ENCODE measurements at places on chromosomes 2 and 18.

DNA sequence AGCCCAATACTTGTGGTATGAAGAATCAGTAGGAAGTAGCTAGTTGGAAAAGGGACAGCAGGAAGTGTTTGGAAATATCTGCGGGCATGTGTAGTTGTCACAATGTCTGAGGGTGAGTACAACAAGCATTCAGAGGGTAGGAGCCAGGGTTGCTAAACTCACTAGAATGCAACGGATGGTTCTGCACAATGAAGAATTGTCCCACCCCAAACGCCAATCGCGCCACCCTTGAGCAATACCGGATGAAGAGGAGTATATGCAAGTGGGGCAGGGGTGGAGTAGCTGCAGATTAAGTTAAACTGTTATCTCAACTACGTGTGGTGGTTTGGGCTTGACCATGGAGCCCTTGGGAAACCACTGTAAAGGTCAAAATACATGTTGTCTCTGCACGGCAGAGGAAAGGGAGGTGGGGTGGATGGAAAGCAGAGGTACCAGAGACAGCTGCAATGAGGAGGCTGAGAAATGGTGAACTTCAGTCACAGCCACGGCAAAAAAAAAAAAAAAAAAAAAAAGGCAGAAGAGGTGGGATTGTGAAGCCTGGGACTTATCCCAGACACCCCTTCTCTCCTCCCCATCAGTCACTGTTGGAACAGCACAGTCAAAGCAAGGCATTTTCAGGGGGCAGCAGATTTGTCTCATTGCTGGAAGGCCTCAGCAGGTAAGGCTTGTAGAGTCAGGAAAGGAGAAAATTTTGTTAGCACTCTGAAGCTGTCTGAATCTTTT, 5.2 kb downstream of the CCL20 start:
- no peak for DNase-seq

GRCh38 chr2:230472621-230473018, 56.6 kb downstream of the SP100 start:
- DNase-seq, result no peak

- DNase-seq, result no peak
Observed at GRCh38 chr2:212032032-212032431, 506.6 kb downstream of the ERBB4 start.

DNA sequence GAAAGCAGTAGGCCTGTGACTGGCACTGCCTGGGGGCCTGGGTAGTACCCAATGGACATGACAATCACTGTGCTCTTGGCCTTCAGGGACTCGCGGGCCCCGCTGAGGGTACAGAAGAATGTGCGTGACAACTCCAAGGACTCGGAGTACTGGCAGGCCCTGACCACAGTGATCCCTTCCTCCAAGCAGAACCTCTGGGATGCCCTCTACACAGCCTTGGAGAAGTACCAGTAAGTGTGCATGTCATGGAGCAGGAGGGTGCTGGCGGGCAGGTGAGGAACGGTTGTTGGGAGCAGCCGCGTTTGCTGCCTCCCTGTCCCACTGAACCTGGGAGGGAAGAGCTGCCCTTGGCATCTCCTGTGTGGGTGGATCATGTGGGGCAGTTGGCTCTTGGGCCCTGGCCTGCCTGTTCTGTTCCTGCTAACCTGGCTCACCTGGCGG, 23.3 kb downstream of the OTOF start:
- no peak for DNase-seq

GRCh38 chr2:19507137-19507536, 148.7 kb upstream of the OSR1 start:
- no peak for DNase-seq

GRCh38 chr2:50624506-50624905, 407.4 kb downstream of the NRXN1 start:
- no peak for DNase-seq

GRCh38 chr2:220915092-220915623, 656.9 kb downstream of the EPHA4 start:
- no peak for DNase-seq

- DNase-seq, result no peak
Observed at GRCh38 chr2:140064243-140064642, 1284.1 kb upstream of the NXPH2 start.

GRCh38 chr2:100876231-100876860, 56.4 kb downstream of the NPAS2 start:
- DNase-seq, result no peak

GRCh38 chr2:206721256-206721920, 3.2 kb upstream of the DYTN start:
- no peak for DNase-seq

DNA sequence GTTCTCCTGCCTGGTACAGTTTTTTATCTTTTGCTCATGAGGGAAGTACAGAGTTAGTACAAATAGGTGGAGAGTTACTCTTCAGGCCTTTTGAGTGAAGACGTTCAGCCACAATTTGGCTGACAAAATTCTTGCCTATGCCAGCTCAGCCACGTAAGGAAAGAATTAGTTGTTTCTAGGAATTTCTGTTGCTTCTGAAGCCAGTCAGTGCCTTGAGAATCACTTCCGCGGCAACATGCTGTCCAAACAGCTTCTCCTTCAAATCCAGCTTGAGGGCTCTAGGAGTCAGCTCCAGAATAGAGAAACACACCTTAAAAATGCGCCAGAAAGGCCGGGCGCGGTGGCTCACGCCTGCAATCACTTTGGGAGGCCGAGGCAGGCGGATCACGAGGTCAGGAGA, 27.5 kb downstream of the M1AP start:
- DNase-seq, result no peak

- DNase-seq, result no peak
Observed at GRCh38 chr2:15658911-15659310, 67.2 kb downstream of the DDX1 start.

- DNase-seq, result no peak
Observed at GRCh38 chr18:45957100-45957499, 10.0 kb downstream of the EPG5 start.

GRCh38 chr2:53994818-53995808, 24.3 kb upstream of the PSME4 start:
- no peak for DNase-seq

- DNase-seq, result no peak
Observed at GRCh38 chr18:43760010-43760409, 482.7 kb upstream of the SYT4 start.

GRCh38 chr2:233422050-233422639, 67.9 kb downstream of the DGKD start:
- no peak for DNase-seq

DNA sequence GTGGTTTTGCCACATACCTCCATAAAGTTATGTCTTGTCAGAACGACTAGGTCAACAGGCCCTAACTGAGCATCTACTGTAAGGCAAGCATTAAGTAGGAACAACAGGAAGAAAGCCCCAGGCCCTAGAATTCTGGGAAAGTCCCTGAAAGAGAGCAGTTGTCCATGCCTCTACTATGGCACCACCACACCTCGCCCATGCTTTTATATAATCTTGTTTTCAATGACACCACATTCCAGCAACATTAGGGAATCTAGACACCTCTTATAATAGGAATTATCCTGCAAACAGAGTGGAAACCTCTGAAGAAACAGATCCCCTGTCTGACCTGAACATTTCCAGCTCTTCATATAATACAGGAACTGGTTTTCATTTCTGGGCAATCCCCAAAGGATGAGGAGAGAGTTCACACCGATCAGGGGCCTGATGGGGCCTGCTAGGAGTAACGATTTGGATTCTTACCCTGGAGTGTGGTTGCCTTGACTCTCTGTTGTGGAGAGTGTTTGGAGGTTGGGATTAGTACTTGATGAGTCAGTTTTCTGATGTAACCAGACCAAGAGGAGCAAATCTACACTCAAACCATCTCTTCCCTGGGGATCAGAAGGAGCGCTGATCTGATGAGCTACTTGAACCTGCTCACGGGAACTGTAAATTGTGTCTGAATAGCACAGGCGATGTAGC, 31.9 kb upstream of the CEP68 start:
- no peak for DNase-seq

GRCh38 chr2:217902379-217903141, 100.2 kb downstream of the TNS1 start:
- no peak for DNase-seq

DNA sequence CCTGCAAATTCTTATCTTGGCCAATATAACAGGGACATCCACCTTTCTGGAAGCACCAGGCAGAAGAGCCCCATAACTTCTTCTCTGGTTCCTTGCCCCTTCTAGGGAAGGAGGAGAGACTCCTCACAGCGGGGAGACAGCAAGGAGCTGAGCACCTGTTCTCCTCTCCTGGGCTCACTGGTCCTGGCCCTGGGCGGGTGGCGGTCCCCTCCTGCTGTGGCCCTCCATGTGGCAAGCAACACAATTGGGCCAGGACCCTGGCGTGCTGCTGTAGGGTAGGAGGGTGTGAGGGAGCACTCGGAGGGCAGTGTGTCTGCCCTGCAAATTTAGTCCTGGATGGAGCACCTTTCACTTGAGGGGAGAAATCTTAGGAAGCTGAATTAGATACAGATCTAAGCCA, 6.9 kb downstream of the IL37 start:
- DNase-seq, result no peak

DNA sequence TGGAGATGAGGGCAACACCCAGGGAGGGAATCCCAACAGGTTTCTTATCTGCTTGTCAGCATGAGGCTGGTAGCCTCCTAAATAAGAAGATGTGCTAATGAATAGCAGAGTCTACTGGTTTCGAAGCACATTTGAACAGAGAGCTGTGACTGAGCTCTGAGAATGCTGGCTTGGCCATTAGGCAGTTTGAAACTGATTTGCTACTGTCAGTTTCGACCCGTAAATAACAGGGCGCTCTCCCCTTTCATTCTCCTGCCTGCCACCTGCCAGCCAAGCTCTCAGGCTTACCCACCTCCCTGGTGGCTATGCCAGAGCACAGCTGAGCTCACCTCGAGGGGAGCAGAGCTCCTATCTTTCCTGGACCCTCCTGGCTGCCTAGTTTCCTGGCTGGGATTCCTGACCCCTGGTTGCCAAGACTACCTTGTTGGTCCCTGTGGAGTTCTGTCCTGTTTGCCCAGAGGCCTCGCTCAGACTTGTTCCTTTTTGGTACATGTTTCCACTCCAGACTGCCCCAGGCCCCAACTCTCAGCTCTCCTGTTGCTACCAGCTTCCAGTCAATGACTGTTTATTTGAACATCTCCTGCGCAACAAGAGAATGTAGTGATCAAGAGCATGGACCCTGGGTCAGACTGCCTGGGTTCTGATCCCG, 102.3 kb upstream of the ALPP start:
- no peak for DNase-seq

Data from cortex of kidney (tissue), 1 donor.